SK-N-SH (cell line): ENCODE measurements at places on chromosomes 16 and 17.

DNA sequence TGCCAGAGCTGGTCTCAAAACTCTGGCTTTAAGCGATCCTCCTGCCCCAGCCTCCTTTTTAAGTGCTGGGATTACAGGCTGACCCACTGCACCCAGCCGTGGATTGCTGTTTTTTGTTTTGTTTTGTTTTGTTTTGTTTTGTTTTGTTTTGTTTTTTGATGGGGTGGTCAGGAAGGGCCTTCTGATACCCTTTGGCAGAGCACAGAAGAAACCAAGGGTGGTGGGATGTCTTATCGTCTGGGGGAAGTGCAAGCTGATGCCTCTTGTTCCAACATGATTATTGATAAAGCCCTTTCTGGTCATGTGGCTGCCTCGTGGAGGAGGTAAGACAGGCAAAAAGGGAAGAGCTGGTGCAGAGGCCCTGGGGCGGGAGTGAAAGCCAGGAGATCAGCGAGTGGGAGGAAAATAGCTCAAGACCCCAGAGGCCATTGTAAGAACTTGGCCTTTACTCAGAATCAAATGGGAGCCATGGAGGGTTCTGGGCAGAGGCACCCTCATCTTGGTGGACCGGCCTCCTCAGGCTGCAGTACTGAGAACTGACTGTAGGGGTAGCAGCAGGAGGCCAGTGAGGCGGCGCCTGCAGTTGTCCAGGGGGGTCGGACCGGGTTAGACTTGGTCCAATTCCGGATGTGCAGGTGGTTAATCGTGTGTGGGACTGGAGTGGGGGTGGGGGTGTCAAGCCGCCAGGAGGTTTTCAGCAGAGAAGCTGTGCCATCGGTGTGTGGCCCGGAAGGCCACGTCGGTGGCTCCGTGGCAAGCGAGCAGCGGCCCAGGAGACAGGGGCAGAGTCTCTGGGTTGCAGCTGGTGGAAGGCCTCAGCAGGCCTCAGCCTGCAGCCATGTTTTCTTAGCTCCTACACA is 84.4 kb upstream of the GSE1 start:
- peak; percentile 70 for DNase-seq

- DNase-seq, result no peak
Observed at GRCh38 chr16:77234611-77235010, 35.4 kb downstream of the SYCE1L start.

- peak; percentile 80 for DNase-seq
Observed at GRCh38 chr17:38730526-38731379, 612 bp downstream of the CISD3 start.

- DNase-seq, result no peak
Observed at GRCh38 chr17:28718333-28719020, 809 bp upstream of the RAB34 start.

- no peak for DNase-seq
Observed at GRCh38 chr17:78252701-78253635, 21.5 kb downstream of the TMEM235 start.

DNA sequence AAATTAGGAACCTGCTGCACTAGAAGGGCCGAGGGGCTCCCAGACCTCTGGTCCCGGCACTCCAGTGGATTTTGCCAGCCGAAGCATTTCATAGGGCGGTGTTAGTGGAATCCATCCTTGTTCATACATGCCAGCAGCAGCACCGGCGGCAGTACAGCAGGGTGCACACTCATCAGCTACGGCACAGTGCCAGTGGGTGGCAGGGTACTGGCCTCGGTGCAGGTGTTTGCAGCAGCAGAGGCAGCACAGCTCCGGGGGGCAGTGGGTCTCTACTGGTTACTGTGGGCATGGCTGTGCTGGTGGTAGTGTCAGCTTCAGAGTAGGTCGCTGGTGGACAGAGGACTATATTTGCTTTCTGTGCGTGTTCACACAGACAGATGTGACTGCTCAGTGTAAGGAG is 985.7 kb downstream of the CDH8 start:
- no peak for DNase-seq

- DNase-seq, result no peak
Observed at GRCh38 chr16:27118526-27118925, 51.8 kb downstream of the C16orf82 start.

DNA sequence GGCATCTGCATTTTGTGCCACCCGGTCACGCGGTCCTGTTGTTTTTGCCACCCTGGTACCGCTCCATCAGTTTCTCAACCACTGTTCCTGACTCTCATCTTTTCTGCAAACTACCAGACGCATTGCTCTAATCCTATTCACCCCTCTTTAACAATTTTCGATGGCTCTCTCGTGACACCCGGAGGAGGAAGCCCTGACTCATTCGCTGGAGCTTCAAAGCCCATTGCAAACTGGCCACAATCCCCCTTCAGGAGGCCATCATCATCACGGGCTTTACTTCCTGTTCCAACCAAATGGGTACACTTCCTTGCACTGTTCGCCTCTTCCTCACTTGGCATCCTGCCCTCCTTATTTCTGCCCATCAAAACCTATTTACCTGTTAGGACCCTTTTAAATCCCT is 155.3 kb downstream of the RGS9 start:
- DNase-seq, result no peak

DNA sequence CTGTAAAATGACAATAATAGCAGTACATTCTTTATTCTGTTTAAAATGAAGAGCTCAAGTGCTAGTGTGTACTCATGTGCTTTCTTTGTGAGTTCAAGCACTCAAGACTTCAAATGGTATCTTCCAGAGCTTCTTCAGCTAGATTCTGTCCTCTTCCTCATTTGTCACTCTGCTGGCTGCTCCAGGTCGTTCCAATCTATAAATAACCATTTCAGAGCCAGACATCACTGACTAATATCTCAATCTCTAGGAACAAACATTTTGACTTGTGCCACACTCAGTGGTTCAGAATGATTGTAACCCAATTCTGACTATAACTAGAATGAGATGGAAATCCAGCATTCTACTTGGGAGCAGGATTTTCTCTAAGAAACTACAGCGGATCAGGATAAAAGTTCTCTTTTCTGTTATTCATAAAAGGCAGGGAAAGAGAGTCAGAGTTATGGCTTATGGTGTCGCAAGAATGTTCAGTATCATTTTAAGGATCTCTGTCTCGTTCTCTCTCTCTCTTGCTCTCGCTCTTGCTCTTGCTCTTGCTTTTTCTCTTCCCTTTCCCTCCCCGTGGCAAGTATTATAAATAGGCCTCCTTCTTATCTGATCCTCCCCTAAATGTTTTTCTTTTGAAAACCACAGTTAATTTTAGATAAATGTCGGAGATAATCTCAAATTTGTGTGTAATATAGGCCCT is 116.3 kb upstream of the MAF start:
- peak; percentile 4 for DNase-seq

- no peak for DNase-seq
Observed at GRCh38 chr17:16652847-16653366, 743 bp downstream of the ZNF624 start.

DNA sequence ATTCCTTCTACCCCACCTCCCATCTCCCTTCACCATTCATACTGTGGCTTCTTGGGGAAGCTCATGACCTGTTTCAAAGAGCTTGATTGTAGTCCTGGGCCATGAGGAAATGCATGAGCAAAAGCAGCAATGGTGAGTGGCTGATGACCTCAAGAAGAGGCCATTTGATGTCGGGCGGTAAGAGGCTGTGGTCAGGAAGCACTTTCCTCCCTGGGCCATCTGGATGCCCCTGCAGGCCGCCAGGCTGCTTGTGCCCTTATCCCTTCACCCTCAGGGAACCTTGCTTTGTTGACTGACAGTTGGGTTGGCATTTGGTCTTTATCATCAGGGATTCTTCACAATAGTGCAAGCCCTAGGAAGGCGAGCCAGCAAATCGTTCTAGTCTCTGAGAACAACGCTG is 78.3 kb upstream of the TBX2 start:
- no peak for DNase-seq

DNA sequence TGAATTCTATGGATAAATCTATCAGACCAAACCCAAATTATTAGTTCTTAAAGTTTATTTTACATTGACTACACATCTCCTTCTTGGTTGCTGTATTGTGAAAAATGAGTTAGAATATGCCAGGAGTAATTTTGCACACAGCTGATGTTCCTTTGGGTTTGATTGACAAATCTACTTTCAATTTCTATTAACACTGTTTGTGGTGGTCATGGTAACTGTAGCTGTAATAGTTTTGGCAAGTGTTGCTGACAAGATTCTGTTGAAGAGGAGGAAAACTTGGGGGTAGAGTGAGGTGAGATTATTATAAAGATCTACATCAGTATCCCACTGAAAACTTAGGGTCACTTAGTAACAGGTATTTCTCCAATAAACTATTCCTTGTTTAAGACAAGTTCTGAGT is 30.3 kb downstream of the MRTFB start:
- no peak for DNase-seq

- peak; percentile 63 for DNase-seq
Observed at GRCh38 chr17:13429201-13429600, 172.5 kb downstream of the HS3ST3A1 start.

DNA sequence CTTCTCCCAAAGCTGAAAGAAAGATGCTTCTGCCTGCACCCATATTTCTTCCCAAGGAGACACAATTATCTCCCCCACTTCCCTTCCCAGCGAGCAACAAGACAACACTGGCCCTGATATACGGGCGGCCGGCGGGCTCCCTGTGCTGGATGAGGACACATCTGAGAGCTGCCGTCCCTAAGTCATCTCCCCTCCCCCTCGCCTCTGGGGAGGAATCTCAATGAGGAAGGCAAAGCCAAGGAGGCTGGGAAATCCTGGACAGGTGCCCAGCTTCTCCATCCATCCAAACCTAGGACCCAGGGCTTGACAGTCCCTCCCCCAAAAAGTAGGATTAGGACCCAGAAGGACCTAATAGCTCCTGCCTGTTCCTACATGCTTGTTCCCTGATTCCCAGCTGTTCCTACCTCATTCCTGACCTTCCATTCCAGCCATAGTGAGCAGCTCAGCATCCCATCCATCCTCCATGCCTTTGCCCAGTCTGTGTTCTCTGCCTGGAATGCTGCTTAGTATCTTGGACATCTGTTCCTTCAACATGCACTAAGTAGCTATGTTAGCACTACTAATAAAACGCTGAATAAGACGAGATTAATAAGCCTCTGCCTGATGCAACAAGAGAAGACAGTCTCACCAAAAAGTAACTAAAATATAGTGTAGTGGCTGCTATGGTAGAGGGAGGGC is 167.9 kb downstream of the CCT6B start:
- DNase-seq, result no peak
